Activated CD8-positive, alpha-beta memory T cell treated with anti-CD3 and anti-CD28 coated beads for 48 hours (primary cell): ENCODE measurements at places on chromosomes 4 and X.

GRCh38 chr4:101791182-101791558 lies 640 bp downstream of the BANK1 start:
- no peak for DNase-seq

DNA sequence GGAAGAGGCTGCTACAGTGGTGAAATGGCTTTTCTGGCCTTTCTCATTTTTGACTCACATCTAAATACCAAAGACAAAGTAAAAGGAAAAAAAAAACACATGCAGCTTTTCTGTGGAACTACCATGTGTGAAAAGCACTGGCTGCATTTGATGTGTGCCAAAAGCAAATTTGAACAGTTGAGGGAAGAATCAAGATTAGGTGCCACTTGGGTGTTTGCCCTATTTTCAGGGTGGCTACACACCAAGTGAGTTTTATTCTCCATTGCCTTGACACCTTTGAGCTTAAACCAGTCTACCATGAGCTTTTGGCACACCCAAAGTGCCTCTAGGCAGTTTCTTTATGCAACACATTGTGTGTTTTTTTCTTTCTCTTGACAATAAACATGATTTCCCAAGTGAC lies 423.9 kb downstream of the FAM133A start:
- no peak for DNase-seq

DNA sequence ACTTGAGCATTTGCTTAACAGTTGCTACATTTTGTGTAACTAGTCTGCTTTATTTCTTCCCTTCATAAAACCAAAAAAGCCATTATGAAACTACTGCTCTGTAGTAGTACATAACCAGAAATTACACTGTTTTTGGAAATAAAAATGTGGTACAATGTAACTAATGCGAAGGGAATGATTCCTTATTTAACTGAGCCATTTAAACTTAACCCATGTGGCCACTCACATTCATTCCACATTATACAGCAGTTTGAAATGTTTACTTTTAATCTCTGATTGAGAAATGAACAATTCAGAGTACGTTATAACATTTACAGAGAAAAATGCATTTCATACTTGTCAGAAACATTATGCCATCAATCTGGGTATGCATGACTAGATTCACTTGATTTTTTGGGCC lies 94.2 kb downstream of the NYX start:
- DNase-seq = no peak

GRCh38 chr4:6474705-6475457 lies 2.5 kb upstream of the PPP2R2C start:
- no peak for DNase-seq

DNA sequence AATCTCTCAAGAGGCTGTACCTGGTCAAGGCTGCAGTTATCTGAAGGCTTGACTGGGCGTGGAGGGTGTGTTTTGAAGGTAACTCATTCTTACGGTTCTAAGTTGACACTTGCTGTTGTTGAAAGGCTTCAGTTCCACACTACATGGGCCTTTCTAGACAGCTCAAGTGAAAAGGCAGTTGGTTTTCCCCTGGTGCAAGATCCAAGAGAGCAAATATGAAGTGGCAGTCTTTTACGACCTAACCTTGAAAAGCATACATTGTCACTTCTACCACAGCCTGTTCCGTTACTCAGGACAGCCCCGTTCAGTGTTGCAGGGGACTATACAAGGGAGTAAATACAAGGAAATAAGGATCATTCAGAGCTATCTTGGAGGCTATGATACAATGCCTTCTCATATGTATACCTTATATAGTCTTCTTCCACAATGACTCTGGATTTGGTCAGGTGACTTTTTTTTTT lies 46.2 kb downstream of the PDS5A start:
- DNase-seq = no peak

DNA sequence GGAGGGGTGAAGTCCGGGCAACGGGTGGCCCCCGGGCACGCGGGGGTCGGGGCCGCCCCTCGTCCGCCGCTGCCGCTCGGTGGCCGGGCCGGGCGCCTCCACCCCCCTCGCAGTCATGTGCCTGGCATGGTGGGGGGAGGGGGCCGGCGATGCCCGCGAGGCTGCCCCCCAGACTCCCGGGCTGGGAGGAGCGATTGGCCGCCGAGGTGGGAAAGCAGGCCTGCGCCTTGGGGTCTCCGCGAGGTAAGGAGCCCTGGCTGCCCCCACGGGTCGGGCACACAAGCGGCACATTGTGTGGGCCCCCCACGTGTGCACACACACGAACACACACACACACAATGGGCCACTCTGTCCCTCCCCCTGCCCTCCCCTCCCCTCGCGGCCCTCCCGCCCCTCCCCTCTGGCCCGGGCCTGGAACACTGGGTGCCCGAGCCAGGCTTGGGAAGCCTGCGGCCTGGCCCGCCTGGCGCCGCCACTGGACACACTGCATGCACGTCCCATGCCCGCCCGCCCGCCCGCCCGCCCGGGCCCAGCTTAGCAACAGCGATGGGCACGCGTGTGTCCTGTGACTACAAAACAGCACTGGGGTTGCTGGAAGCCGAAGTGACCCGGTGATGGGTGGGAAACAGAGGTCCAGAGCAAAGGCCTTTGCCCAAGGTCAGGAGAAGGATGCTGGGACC lies 1.3 kb downstream of the SLC6A8 start:
- DNase-seq = no peak

- no peak for DNase-seq
Observed at GRCh38 chrX:68193234-68193633, 240.1 kb downstream of the OPHN1 start.

- no peak for DNase-seq
Observed at GRCh38 chrX:5324546-5324945, 904.1 kb downstream of the NLGN4X start.

DNA sequence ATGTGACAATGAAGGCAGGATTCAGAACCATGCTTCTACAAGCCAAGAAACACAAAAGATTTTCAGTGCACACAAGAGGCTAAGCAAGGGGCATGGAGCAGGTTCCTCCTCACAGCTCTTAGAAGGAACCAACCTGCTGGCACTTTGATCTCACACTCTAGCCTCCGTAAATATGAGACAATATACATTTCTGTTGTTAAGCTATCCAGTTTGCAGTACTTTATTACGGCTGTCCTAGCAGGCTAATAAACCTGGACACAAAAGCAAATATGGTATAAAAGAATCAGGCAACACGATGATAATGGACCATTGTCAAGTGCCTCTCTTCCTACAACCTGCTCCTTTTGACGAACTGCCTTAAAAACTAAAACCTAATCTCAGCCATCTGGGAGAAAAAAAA lies 114.5 kb downstream of the ZAR1 start:
- no peak for DNase-seq

GRCh38 chrX:113770071-113770470 lies 813.8 kb upstream of the HTR2C start:
- DNase-seq = no peak

GRCh38 chrX:125742811-125743210 lies 423.1 kb downstream of the TEX13C start:
- DNase-seq = no peak

- DNase-seq = no peak
Observed at GRCh38 chr4:37675587-37676290, 10.4 kb downstream of the RELL1 start.

- no peak for DNase-seq
Observed at GRCh38 chrX:134642386-134642785, 15.9 kb downstream of the PLAC1 start.

- DNase-seq = no peak
Observed at GRCh38 chr4:3196670-3197359, 52.1 kb upstream of the MSANTD1 start.

DNA sequence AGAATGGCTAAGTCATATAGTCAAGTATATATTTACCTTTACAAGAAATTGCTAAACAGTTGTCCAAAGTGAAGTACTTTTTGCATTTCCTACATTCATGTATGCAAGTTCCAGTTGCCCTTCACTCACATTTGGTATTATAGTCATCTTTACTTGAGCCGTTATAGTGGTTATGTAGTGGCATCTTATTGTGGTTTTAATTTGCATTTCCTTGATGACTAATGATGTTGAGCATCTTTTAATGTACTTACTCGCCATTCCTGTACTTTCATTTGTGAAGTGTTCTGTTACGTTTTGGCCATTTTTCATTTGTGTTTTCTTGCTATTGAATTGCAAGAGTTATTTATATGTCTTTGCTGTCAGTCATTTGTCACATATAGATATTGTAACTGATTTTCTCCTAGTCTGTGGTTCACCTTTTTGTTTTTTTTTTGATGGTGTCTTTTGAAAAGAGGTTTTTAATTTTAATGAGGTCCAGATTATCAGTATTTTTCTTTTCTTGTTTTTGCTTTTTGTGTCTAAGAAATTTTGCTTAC lies 27.6 kb downstream of the ARFIP1 start:
- no peak for DNase-seq

DNA sequence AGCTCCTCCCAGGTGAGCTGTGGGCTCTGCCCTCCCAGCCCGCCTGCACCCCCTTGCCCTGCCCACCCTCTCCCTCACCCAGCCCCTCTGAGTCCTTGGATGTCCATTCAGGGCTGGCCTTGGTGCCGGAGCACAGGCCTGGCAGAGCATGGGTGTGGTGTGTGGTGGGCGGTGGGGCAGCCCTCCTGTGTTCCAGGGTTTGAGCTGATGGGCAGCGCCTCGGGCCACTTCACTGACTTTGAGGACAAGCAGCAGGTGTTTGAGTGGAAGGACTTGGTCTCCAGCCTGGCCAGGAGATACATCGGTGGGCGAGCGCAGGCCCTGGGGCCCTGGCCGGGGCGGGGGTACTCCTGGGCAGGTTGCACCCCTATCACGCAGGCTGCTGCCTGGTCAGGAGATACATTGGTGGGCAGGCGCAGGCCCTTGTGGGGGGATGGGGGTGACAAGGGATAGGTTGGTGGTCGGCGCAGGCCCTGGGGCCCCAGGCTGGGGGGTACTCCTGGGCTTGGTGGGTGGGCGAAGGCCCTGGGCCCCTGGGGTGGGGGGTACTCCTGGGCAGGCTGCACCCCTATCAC lies 7.6 kb upstream of the SLC26A1 start:
- no peak for DNase-seq

DNA sequence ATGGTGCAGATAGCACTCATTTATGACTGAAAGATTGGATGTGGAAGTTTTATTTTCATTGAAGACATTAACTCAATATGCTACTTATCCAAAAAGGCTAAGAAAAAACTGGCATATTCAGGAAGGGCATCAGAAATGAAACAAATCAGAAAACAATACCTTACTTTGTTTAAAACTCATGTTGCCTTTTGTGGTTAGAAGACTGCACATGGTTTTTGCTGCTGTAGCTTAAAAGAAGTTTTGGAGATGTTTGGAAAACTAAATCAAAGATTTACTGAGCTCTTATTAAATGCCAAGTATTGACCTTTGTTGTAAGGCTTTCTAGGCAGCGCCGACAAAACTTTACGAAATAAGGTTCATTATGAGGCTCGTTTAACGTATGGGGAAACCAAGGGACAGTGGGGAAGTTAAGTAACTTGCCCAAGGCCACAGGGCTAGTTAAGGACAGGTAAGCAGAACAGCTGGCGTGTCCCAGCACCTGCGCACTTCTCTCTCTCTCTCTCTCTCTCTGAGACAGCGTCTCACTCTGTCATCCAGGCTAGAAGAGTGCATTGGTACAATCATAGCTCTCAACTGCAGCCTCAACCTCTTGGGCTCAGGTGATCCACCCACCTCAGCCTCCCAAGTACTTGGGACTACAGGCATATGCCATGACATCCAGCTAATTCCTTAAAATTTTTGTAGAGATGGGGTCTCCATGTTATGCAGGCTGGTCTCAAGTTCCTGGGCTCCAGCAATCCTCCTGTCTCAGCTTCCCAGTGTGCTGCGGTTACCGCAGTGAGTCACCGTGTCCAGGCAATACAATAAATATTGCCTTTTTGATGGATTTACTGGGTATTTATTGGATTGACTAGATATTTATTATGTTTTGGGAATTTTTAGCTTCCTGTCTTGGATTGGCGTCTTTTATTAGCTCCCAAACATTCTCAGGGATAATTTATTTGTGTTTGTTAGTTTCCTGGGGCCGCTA lies 16.1 kb downstream of the LRP2BP start:
- no peak for DNase-seq

DNA sequence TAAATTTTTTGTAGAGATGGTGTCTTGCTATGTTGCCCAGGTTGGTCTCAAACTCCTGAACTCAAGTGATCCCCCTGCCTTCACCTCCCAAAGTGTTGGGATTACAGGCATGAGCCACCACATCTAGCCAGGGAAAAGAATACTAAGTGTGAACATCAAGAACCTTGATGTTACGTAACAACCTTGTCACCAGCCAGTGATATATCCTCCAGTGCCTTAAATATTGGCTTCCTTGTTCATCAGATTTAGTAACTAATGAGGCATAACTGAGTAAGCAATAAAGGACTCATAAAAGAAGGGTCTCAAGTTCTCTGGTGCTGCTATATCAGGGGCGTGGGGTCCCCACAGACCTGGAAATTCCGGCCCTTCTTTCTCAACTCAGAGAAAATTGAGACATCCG lies 60.5 kb upstream of the ENPEP start:
- no peak for DNase-seq

DNA sequence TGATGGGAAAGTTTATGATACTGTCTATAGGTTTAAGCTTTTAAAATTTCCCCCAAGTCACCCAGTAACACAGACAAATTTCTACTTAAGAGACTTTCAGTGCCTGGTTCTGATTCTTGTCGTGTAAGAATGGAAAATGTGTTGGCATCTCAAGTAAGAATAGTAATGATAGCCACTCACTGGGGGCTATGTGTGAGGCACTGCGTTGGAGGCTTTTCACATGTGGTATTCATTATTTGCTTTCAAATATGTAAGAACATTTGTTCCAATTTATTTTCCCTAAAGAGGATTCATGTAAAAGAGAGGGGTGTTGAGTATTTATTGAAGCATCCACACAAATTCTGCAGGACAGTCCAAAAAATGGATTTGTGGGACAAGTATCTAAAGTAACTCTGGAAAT lies 143.6 kb downstream of the FNIP2 start:
- no peak for DNase-seq

- no peak for DNase-seq
Observed at GRCh38 chrX:104469771-104470170, 96.2 kb upstream of the IL1RAPL2 start.

DNA sequence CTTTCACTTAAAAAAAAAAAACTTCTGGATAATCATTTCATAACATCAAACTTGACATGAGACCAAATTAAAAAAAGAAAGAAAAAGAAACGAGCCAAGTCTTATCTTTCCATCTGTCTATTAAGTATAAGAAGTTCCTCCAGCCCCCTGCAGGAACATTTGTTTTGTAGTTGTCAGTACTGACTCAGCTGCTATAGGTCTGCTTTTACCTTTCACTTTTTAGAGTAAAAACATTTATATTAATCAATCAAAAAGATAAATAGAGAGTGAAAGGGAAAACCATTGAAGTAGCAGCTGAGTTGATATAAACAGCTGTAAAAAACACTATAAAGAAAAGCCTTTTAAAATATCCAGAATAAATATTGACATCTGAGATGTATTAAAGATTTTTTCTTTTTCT lies 46.1 kb downstream of the CCDC158 start:
- no peak for DNase-seq

- DNase-seq = no peak
Observed at GRCh38 chr4:176949029-176949428, 156.3 kb upstream of the VEGFC start.

DNA sequence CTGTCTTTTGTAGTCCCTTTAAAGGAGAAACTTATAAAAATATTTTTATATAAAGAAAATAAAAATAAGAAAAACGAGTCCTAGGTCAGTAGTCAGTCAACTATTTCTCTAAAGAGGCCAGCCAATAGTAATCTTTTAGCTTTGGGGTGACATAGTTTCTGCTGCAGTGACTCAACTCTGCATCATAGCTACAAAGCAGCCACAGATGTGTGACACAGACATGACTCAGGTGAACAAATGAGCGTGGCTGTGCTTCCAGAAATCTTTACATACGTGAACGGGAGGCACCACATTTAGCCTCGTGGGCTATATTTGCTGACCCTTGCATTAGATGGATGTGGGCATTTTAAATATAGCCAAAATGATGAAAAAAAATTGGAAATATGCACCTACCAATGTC lies 1862.5 kb upstream of the TENM3 start:
- DNase-seq = no peak

GRCh38 chrX:310621-311155 lies 7.9 kb downstream of the GTPBP6 start:
- DNase-seq = no peak
